ENCODE measurements at places on chromosomes 4 and X.

DNA sequence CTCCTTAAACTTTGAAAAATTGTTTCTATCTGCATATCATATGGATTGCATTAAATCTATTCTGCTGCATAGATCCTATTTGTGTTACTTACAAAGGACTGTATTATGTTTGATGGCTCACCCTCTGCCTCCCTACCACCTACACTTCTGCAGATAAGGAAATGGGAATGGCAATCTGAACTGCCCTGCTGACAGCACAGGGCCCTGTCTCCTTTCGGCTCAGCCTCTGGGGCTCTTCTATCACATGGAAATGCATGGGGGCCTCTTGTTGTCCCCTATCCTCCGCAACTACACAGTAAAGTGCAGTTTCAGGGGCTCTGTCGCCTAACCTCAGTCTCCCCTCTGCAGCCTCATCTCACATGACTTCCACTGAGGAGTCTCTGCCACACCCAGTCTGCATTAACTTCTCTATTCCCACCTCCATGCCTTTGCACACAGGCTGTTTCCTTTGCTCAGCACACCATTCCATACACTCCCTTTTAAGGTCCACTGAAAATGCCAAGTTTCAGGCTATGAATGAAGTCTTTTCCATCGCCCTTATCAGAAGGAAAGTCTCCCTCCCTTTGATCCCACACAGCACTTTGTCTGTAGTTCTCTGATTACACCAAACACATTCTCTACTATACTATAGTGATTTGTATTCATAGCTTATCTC, 12.5 kb downstream of the RELL1 start:
- DNase-seq: no peak

DNA sequence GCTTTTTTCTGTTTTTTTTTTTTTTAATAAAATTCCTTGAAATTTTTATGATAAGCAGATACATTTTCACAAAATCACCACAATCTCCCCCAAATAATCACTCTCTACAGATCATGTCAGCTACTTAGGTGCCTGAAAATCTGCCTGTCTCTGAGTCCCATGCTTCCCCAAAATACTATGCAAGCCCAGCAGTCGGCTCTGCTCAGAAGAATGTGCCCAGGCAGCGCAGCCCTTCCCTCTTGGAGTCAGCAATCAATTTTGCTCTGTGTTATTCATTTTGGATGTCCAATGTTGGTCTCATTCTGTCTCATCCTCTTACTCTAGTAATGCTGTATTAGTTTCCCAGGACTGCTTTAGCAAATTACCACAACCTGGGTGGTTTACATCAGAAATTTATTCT, 24.9 kb upstream of the C1QTNF7 start:
- no peak for DNase-seq

DNA sequence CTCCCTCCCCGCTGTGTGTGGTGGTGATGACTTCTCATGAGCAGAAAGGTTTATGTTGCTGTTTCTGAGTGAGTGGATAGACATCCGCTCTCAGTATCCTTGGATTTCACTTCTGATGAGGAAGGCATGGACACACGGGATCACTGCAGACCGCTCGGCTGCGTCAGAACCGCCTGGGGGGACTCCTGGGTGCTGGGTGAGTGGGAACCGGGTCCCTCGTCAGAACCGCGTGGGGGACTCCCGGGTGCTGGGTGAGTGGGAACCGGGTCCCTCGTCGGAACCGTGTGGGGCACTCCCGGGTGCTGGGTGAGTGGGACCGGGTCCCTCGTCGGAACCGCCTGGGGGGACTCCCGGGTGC, 9.0 kb downstream of the CTBP1 start:
- DNase-seq: no peak

DNA sequence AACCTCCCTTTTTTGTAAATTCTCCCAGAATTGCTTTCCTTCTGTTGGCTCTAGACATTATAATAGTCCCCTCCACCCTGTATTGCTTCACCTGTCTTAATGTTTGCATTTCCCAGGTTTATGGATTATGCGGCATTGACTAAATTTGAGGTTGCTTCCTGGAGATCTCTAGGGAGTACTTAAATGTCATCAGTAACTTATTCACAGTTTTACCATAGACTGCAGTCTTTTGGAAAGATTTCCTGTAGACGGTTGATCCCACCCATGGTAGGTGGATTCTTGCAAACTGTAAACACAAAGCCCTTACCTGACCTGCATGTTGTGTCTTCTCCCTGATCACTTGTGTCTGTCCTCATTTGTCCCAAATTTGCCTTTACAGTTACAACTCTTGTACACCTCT, 6.2 kb upstream of the NOX1 start:
- DNase-seq: no peak

DNA sequence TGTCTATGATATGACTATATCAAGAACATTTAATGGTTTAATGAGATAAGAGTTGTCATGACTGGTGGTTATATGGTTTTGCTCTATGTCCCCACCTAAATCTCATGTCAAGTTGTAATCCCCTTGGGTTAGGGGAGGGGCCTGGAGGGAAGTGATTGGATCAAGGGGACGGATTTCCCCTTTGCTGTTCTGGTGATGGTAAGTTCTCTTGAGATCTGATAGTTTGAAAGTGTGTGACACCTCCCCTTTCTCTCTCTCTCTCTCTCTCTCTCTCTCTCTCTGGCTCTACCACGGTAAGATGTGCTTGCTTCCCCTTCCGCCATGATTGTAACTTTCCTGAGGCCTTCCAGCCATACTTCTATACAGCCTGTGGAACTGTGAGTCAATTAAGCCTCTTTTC, 803.4 kb downstream of the TRIML1 start:
- no peak for DNase-seq

GRCh38 chr4:102625232-102625930, 124.2 kb downstream of the NFKB1 start:
- DNase-seq: peak; percentile 31

DNA sequence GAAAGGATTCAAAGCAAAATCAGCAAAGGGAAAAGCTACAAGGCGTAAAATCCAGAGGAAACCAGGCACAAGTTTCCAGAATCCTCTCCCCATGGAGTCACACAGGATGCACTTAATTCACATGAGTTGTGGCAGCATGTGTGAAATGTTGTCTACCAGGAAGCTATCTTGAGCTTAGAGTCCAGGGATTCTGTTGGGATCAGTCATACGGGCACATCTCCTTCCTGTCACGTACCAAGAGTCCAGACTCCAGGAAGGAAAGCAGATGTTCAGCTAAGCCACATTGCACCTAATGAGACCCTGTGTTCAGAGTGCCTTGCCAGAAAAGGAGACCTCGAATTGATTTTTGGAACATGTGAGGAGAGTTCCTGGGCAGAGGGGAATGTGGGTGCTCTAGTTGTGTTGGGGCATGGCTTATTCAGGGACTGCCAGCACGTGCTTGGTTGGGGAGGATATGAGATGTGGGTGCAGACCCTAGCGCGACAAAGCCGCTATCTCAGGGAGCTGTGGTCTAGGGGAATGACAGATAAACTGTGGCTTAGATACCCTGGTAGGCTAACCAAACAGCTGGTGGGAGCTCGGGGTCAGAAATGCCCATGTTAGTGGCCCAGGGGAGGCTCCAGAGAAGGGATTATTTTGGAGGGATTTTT, 70.0 kb downstream of the EVC start:
- DNase-seq: no peak

GRCh38 chr4:109155682-109156283, 146.7 kb downstream of the COL25A1 start:
- no peak for DNase-seq

DNA sequence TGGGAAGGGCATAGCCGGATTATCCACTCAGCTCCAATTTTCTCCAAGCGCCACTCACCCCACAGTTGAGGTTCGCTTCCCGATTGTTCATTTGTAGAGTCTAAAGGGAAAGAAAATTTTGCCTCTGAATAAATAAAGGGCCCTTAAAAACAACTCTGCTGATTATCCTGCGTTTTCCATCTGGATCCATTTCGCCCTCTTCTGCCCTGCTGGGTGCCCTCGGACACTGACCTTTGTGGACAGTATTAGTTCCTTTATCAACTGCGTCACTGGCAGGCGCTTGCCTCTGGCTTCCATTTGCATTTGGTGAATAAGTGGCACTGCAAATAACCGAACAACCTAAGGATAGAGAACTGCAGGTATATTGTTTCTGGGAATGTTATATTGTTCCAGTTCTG, 10.1 kb downstream of the GSX2 start:
- DNase-seq: no peak

DNA sequence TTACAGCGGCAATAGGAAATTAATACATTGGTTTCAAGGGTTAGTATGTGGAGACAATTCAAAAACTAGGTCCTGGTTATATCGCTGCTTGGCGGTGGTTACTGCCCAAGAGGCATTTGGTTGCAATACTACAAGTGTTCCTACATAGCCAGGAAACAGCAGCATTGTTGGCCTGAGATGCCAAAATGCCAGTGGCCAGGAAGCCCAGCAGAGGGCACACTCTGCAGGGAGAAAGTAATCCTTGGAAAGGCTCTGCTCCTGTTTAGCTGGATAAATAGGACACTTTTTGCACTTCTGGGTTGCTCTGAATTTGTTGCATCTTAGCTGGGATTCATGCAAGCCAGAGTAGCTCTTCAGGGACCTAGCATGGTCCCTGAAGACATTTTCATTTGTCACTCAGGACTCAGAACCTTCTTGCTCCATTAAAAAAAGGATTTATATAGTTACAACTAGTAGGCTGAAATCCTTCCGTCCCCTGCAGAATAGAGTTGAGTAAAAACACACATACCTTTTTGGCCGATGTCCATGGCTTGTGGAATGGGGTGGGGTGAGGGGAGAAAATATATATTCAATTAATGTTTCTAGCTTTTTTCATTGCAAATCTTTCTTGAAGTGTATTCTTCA, 8.1 kb upstream of the GPR119 start:
- DNase-seq: peak; percentile 43

- no peak for DNase-seq
Observed at GRCh38 chrX:45385757-45386156, 185.1 kb upstream of the DIPK2B start.

GRCh38 chr4:85595796-85596559, 121.0 kb downstream of the ARHGAP24 start:
- DNase-seq: no peak

DNA sequence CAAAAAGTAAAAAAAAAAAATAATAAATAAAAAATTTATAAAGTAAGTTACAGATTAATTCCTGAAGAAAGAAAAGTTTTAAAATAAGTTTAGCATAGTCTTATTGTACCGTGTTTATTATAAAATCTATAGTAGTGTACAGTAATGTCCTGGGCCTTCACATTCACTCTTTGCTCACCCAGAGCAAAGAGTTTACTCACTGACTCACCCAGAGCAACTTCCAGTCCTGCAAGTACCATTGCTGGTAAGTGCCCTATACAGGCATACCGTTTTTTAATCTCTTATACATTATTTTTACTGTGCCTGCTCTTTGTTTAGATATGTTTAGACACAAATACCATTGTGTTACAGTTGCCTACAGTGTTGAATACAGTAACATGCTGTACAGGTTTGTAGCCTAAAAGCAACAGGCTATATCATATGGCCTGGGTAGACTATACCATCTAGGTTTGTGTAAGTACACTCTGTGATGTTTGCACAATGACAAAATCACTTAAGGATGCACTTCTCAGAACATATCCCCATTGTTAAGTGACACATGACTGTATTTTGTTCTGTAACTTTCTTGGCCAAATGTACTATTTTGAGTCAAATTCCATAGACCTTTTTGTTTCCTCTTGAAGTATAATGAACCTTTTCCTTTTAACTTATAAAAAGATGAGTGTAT, 199.0 kb upstream of the NUDT6 start:
- no peak for DNase-seq

GRCh38 chrX:30635630-30636029, 17.6 kb upstream of the GK start:
- no peak for DNase-seq

- DNase-seq: no peak
Observed at GRCh38 chr4:188117631-188118324, 8.4 kb upstream of the TRIML2 start.

DNA sequence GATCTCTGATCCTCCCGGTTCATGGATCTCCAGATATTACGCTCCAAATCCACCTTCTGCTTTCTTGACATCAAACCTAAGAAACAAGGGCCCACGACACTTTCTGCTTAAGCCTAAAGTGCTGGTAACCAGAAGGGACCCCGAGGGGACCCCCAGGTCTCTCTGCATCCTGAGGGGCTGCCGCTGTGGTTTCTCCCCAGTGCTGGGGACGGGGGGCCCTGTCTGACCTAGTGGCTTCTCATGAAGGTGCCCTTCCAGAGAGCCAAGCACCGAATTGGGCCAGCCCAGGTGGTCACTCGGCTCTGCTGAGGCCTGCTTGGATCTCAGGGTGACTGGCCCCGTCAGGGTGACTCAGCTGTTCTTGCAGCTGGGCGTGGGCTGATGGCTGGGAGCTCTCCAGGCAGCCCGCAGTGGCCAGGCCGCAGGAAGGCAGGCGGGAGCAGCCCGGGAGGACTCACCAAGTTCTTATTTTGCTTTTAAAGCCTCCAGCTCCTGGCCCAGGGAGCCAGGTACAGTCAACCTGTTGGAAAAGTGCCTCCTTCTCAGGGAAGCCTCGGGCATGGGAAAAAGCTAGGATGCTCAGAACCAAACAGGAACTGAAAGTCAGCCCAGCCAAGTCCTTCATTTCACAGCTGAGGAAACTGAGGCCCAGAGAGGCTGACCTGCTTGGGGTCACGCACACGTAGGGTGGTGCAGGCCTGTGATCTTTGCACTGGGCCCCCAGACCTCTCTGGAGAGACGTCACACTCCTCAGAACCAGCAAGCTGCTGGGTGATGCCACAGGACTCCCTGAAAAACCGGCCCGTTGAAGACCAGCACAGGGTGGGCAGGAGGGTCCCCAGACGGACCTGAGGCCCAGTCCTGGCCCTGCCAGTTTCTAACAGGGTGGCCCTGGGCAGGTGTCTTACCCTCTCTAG, 16.7 kb downstream of the BLOC1S4 start:
- DNase-seq: peak; percentile 63

GRCh38 chr4:147096667-147097604, 151.3 kb upstream of the TTC29 start:
- no peak for DNase-seq
